ENCODE measurements at places on chromosomes 2 and 18.

GRCh38 chr2:14910654-14911053 is 278.1 kb downstream of the LRATD1 start:
- no peak for DNase-seq

DNA sequence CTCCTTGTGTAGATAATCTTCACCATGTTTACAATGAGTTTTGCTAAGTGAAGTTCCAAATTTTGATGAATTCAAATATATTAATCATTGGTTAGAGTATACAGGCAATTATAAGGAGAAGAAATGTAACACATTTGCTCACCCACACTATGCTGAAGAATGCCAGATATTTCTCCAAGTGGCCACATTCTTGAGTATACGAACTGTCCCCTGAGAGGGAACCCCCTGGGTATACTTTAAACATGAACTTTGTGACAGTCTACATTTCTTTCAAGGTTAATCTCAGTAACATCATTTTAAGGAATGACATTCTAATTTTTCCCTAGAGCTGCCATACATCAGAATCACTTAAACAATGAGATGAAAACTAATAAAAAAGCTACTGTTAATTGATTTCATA is 39.8 kb upstream of the CDKL4 start:
- DNase-seq = no peak

DNA sequence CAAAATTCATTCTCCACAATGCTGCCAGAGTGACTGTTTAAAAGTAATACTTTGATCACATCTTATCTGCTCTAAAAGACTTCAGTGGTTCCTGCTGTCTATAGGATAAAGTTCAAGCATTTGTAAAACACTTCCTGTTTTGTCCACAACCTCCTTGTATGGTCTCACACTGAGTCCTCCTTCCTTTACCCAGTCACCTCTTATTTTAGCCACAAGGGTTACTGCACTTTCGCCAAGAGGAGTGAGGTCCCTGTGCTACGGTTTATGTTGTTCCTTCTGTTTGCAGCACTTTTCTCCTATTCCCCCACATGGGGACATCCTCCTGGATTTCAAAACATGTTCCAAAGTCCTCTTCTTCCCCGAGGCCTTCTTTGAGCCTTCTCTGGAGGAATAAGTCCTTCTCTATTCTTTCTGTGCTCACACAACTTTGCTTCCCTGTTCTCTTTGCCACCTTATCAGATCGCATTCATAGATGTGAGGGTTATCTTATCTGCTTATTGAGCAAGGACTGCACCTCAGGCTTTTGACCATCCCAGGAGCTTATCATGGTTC is 112.2 kb upstream of the NABP1 start:
- DNase-seq = no peak

DNA sequence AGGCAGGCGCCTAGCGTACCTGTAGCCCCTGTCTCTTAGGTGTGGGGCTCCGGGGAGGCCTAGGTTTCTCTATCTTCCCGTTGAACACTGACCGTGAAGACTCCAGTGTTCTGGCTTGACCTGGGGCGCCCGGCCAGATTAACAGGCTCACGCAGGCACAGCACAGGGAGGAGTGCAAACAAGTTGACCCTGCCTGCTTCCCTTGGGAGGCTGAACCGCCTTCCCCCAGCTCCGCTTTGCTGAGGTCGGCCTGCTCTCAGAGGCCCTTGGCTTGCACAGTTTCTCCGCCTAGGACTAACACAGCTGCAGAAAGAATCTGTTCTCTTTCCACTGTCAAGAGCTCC is 567 bp downstream of the PCYOX1 start:
- no peak for DNase-seq

- no peak for DNase-seq
Measured at GRCh38 chr18:8750954-8751415, 45.6 kb downstream of the MTCL1 start.

DNA sequence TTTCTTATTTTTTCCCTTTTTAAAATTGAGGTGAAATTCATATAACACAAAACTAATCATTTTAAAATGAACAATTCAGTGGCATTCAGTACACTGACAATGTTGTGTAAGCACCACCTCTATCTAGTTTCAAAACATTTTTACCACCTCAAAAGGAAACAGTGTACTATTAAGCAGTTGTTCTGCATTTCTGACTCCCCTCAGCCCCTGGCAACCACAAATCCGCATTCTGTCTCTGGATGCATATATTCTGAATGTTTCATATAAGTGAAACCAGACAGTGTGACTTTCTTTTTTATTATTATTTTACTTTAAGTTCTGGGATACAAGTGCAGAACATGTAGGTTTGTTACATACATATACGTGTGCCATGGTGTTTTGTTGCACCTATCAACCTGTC is 19.2 kb upstream of the TANK start:
- DNase-seq = no peak

- DNase-seq = no peak
Measured at GRCh38 chr2:203678971-203679370, 27.5 kb upstream of the CD28 start.

- no peak for DNase-seq
Measured at GRCh38 chr2:181780047-181780651, 99.8 kb upstream of the NEUROD1 start.

GRCh38 chr18:21900605-21901352 is 160.2 kb downstream of the MIB1 start:
- DNase-seq = no peak

- DNase-seq = no peak
Measured at GRCh38 chr2:166240387-166241313, 112.8 kb upstream of the SCN1A start.

All from GM18507 (cell line).